ENCODE measurements at places on chromosomes 5 and 9.

DNA sequence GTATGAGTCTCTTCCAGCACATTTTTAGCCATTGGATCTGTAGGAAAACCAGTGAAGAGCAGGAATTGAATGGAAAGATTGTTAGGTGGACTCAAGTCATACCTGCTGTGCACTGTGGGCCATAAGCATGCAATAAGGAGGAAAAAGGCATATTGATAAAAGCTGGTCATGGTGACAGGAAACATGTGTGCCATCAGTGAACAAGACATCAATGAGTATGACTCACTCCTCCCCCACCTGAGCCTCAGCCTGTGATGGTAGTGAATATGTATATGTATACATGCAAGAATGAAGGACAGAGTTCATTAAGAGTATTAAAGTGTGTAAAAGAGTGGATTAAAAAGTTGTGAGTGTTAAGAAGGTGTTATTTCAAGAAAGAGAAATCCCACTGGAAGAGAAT, 164.5 kb downstream of the TMEM38B start:
- no peak for DNase-seq

- DNase-seq = no peak
Measured at GRCh38 chr5:122896598-122897282, 51.3 kb downstream of the SNX24 start.

GRCh38 chr5:58898006-58898405, 315.1 kb downstream of the RAB3C start:
- no peak for DNase-seq

- DNase-seq = no peak
Measured at GRCh38 chr5:163571744-163572143, 66.3 kb downstream of the MAT2B start.

DNA sequence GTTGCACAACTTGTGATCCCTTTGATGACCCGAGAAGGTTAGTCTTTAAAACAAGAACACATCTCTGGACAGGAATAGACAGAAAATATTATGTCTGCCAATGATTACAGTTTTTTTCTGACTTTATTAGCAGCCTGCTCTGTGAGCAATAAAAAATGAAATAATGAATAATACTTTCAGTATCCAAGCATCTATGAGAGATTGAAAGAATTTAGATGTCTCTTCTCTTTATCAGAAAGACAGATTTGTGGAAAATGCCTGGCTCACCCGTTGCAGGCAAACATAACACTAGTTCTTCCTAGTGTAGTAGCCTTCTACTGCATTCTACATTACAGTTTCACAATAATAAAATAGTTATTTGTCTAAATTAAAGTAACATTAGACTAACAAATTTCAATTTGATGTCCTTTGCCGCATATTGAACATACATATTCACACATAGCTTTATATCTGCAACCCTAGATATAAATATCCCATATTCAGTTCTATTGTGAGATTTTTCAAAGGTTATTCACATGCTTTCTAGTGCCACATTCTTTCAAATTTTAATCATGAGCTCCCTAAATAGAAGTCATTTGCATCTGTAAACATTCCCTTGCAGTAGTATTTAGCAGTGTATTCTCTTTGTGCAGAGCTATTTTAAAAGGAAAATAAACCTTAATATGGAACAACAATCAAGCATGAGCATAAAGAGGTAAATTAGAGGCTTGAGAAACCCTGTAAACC, 267.3 kb downstream of the EFNA5 start:
- DNase-seq = no peak

DNA sequence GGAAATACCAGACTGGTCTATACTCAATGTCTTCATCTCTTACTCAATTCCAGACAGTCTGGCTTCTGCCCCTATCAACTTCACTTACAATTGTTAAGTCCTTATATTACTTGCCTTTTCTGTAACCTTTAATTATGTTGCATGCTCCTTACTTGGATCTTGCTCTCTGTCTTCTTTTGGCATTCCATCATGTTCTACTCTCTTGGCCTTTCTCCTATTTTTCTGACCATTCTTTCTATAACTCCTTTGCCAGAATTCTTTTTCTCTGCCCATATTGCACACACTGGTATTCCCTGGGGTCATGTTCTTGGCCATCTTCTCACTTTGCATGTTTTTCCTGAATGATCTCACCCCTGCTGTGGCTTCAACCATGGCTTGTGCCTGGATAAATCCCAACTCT, 209.8 kb upstream of the ZNF462 start:
- DNase-seq = no peak

DNA sequence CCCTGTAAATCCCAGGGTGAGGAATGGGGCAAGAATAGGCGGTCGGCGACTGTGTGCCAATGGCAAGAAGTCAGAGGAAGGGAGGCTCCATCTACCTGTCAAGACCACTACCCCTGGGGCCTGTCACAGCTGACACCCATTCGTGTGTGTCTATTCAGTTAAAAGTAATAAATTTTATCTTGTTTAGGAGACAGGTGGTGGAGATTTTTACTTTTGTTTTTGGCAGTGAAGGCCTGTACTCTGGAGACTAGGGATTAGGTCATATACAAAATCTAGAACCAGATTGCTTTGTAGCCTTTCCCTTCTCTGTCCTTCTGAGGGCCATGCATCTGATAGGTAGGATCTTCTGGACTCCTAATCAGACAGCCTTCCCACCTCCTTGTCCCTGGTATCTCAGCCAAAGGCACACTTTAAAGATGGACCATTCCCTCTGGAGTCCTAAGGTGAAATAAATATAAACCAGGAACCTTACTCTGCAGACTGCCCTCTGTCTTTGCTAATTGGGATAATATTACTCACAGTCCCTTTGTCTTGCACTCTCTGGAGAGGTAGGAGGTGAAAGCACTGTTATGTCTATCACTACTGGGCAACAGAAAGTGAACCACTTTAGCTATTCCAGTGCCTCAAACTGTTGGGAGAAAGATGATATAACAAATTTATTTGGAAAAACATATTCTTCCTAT, 213.2 kb upstream of the ACTBL2 start:
- DNase-seq = no peak

GRCh38 chr5:161846746-161847145, 1.2 kb upstream of the GABRA1 start:
- DNase-seq = no peak

- no peak for DNase-seq
Measured at GRCh38 chr5:168076561-168076991, 214.9 kb upstream of the WWC1 start.

DNA sequence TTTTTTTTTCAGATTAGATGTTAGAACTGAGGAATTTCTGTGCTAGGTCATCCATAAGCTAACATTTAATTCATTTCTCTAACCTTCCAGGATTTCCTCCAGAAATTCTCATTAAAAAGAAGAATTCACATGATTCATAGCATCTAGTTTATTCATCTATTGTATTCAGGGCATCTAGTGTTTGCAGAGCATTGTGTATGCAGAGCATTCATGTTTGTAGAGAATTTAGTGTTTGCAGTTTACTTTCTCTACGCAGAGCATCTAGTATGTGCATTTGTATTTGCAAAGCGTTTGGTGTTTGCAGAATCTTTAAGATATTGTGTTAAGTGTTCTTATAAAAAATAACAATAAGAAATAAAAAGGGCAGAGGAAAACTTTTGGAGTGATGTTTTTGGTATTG, 491.1 kb downstream of the MTRR start:
- no peak for DNase-seq

DNA sequence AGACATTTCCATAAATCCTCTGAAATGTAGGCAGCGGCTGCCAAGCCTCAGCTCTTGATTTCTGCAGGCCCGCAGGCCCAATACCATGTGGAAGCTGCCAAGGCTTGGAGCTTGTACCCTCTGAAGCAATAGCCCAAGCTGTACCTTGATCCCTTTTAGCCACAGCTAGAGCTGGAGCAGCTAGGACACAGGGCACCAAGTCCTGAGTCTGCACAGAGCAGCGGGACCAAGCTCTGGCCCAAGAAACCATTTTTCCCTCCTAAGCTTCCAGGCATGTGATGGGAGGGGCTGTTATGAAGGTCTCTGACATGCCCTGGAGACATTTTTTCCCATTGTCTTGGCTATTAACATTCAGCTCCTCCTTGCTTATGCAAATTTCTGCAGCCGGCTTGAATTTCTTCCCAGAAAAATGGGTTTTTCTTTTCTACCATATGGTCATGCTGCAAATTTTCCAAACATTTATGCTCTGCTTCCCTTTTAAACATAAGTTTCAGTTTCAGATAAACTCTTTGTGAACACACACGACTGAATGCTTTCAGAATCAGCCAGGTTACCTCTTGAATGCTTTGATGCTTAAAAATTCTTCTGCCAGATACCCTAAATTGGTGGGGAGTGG, 14.4 kb upstream of the ZFR start:
- peak; percentile 42 for DNase-seq

- no peak for DNase-seq
Measured at GRCh38 chr9:6226696-6227095, 11.1 kb downstream of the IL33 start.

DNA sequence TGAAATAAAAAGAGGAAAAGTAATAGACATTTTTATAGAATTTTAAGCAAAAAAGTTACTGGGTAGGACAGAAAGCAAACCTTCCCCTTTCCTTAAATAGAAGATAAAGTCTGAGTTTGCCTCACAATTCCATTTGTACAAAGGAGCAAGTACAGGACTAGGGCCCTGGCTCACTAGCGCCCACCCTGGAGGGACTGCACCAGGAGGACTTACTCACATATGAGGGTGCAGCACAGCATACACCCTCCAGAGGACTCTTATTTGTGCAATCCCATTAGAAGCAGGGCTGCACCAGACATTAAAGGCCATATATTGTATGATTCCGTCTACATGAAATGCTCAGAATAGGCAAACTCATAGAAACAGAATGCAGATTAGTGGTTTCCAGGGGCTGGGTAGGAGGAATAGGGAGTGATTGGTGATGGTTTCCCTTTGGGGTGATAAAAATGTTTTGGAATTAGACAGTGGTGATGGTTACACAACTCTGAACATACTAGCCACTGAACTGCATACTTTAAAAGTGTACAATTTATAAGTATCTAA, 4.5 kb downstream of the REEP5 start:
- DNase-seq = no peak

DNA sequence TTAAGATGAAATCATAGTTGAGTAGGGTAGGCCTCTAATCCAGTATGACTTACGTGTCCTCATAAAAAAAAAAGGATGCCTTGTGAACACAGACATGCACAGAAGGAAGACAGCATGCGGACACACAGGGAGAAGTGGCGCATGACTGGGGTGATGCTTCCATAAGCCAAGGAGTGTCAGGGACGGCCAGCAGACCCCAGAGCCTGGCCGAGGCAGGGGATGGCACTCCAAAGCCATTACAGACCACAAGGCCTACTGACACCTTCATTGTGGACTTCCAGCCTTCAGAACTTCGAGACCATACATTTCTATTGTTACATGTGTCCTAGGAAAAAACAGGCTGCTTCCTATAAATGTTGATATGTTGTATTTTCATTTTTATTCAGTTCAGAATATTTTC, 19.9 kb downstream of the EHMT1 start:
- DNase-seq = no peak

DNA sequence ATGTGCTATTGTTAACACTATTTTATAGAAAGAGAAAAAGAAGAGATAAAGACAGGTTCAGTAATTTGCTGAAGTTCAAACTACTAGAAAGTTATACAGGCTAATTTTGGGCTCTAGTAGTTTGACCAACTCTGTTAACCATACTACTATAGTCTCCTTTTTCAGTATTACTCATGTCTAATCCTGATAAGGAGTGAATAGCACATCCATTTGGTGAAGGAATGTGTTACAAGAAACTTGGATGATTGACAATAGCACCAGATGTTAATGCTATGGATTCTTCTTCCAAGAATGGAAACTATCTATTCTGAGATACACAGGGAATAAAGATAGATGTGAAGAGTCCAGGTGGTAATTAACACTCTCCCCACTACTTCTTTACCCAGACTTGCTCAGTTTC, 677.3 kb downstream of the PRELID2 start:
- no peak for DNase-seq

DNA sequence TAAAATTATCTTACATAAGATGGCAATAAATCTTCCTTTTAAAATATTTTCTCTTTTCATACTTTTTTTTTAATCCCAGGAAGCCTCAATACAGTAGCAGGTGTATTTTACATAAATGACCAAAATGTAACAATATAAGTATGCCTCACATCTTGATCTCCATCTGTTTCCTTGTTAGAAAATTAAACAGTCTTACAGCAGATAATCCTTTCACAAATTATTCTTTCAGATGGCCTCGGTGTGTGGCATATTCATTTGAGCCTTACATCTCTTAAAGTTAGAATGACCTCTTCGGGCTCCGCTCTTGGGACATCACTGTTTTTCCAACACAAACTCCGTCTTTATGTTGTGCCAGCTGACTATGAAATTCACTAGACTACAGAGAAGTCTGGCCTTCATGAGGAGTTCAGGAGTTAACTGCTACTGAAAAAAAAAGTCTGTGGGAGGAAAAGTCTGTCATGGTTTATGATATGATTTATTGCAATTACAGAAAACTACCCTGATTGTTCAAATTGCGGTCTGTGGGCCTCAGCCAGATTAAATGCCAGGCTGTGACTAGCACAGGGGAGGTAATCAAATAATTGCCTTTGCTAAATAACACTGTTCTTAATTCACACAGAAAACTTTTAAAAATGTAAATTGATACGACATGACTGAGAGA, 292.9 kb upstream of the PUM3 start:
- DNase-seq = no peak

DNA sequence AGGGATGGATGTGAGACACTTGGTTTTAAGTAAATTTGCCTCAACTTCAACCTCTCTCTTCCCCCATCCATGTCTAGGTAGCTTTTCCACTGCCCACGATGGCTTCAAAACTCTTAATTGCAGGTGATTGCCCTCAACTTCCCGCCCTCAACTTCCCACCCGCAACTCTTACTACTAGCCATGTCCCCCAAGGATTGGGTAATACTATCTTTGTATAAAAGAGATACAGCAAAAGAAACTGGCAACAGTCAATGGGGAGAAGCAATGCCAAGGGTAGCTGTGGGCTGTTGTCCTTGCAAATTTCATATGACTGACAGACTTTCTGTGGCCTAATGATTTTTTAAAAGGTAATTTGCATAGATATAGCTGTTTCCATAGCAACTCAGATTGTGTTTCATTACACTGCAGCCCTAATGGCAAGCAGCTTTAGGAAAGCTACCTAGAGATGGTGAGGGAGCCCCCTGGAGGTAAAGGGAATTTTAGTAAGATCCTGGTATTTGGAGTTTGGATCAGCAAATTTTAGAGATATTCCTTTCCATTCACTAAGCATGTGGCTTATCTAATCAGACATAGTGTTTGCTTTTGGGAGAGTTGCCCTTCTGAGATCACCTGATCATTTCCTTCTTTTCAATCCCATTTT, 421.5 kb upstream of the DAP start:
- DNase-seq = peak; percentile 22

GRCh38 chr5:159341906-159342310, 11.6 kb upstream of the IL12B start:
- peak; percentile 12 for DNase-seq

- no peak for DNase-seq
Measured at GRCh38 chr9:84593352-84593751, 76.2 kb upstream of the NTRK2 start.

Data from small intestine (tissue), 16 donors.